ENCODE measurements at places on chromosomes 5 and 9. TPM values are rescaled to one million over a fixed set of nuclear protein-coding genes. Genes with fewer than 3 reads are reported as not detected.

GRCh38 chr9:89941875-89942274 is 337.1 kb downstream of the GADD45G start:
- no peak overlapping the region for H3K27ac ChIP-seq
- H3K36me3 ChIP-seq = no peaks in the 10 kb centered on the region
- H3K4me3 ChIP-seq = no peak overlapping the region

DNA sequence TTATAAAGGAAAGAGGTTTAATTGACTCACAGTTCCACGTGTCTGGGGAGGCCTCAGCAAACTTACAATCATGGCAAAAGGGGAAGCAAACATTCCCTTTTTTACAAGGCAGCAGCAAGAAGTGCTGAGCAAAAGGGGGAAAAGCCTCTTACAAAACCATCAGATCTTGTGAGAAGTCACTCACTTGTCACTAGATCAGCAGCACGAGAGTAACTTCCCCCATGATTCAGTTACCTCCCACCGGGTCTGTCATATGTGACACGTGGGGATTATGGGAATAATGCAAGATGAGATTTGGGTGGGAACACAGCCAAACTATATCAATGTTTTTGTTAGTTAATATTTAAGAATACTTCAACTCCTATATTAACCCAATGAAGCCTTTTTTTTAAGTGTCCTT is 275.2 kb upstream of the CDH9 start:
- H3K4me1 ChIP-seq = peaks cover 3% of the 10 kb centered on the region
- H3K4me3 ChIP-seq = no peak overlapping the region
- H3K36me3 ChIP-seq = no peaks in the 10 kb centered on the region
- no peak for DNase-seq
- no peak overlapping the region for H3K27ac ChIP-seq

GRCh38 chr9:81850724-81851123 is 77.5 kb upstream of the SPATA31D4 start:
- H3K4me3 ChIP-seq = no peak overlapping the region
- no peak overlapping the region for H3K27ac ChIP-seq
- no peak for DNase-seq
- H3K36me3 ChIP-seq = no peaks in the 10 kb centered on the region
- H3K4me1 ChIP-seq = no peaks in the 10 kb centered on the region
- H3K27me3 ChIP-seq = no peaks in the 10 kb centered on the region

GRCh38 chr9:6611865-6612264 is 33.7 kb downstream of the GLDC start:
- H3K36me3 ChIP-seq = peaks cover 3% of the 10 kb centered on the region
- no peak overlapping the region for H3K4me3 ChIP-seq
- no peak for DNase-seq
- H3K4me1 ChIP-seq = peaks cover 11% of the 10 kb centered on the region

GRCh38 chr9:35106343-35106730 is 3.4 kb upstream of the STOML2 start:
- no peaks in the 10 kb centered on the region for H3K27me3 ChIP-seq
- no peak overlapping the region for H3K27ac ChIP-seq
- no peak for DNase-seq
- peaks cover 5% of the 10 kb centered on the region for H3K36me3 ChIP-seq
- H3K4me1 ChIP-seq = peaks cover 42% of the 10 kb centered on the region
- H3K4me3 ChIP-seq = peak overlapping the region; percentile 55

The SOHLH1 gene
- not detected for total RNA-seq

The TXNDC8 gene
- total RNA-seq = not detected

GRCh38 chr5:168443950-168444700 is 42.1 kb upstream of the RARS1 start:
- H3K4me1 ChIP-seq = peaks cover 28% of the 10 kb centered on the region
- no peak overlapping the region for H3K4me3 ChIP-seq
- peaks cover 6% of the 10 kb centered on the region for H3K36me3 ChIP-seq
- no peak overlapping the region for H3K27ac ChIP-seq

DNA sequence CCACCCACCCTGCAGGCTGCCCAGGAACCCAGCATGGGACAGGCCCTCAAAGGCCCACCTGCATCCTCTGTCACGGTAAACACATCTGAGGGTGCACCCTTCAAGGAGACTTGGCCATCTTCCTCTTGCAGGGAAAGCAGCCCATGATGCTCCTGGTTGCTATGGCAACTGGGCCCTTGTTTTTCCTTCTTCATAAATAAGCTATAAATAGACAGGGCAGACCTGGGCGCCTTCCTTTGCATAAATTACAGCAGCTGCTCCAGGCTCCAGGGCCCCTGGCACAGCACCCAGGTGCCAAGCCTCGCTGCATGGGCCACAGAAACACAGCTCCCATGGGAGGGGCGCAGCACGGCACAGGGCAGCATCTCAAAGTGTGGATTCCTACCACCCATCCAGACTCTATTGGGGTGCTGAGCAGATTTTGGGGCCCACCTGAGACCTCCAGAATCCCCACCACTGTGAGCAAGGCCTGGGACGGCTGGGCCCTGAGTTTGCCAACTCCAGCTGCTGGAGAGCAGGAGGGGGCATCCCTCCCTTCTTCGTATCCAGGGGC is 5.8 kb upstream of the PSMB7 start:
- peaks cover 11% of the 10 kb centered on the region for H3K4me1 ChIP-seq
- H3K27ac ChIP-seq = no peak overlapping the region
- peaks cover 20% of the 10 kb centered on the region for H3K27me3 ChIP-seq
- H3K36me3 ChIP-seq = no peaks in the 10 kb centered on the region
- no peak overlapping the region for H3K4me3 ChIP-seq
- no peak for DNase-seq

GRCh38 chr9:91117959-91118703 is 243.6 kb downstream of the AUH start:
- no peaks in the 10 kb centered on the region for H3K27me3 ChIP-seq
- H3K27ac ChIP-seq = no peak overlapping the region
- H3K36me3 ChIP-seq = no peaks in the 10 kb centered on the region
- peak; percentile 13 for DNase-seq

DNA sequence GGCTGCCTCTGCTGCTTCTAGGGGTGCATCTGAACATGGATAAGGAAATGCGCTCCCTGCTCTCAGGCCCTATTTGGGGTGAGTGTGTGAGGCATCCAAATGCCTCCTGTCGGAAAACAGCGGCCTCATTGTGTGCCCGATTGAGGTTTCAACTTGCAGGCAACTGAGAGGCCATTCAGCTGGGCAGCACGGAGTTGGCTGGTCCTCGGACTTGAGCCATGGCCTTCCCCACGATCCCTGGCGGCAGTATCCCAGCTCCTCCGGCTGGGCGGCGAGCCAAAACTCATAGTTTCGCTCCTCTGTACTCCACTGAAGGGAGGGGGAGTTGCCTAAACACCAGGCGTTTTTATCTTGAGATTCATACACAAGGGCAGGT is 597.3 kb upstream of the SGCD start:
- H3K4me3 ChIP-seq = no peak overlapping the region
- H3K27ac ChIP-seq = no peak overlapping the region
- no peaks in the 10 kb centered on the region for H3K36me3 ChIP-seq
- no peaks in the 10 kb centered on the region for H3K4me1 ChIP-seq
- no peak for DNase-seq
- peaks cover 94% of the 10 kb centered on the region for H3K27me3 ChIP-seq

- DNase-seq = no peak
- H3K4me1 ChIP-seq = peaks cover 8% of the 10 kb centered on the region
- no peak overlapping the region for H3K27ac ChIP-seq
- H3K36me3 ChIP-seq = no peaks in the 10 kb centered on the region
- no peaks in the 10 kb centered on the region for H3K27me3 ChIP-seq
- H3K4me3 ChIP-seq = no peak overlapping the region
These were observed 125.4 kb downstream of the C5orf15 start for GRCh38 chr5:133842846-133843611.

The PCAT7 gene
- 8.6 TPM for total RNA-seq

The GFI1B gene
- total RNA-seq = not detected

DNA sequence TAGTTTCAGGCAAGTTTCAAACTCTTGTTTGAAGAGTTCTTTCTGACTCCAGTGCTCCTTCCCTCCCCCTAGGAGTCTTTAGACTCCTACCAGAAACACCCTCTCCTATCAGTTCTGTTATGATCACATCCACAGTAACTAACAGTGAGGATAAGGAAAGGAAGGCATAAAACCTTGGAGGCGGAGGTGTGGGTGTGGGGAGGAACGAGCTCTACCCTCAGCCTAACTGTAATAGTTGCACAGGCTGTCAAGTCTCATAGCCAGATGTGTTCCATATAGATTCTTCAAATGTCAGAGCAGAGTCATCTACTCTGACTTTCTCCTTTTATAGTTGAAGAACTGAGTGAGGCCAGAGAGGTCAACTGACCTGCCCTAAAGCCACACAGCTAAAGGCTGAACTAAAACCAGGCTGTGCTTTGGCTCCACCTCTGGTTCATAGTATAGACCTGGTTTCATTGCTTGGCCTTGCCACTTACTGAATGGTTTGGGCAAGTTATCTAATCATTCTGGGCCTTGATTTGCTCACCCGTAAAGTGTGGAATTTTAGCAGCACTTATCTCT is 34.4 kb upstream of the PIK3R1 start:
- no peaks in the 10 kb centered on the region for H3K27me3 ChIP-seq
- peaks cover 5% of the 10 kb centered on the region for H3K4me1 ChIP-seq
- H3K4me3 ChIP-seq = no peak overlapping the region
- no peak overlapping the region for H3K27ac ChIP-seq
- no peak for DNase-seq
- no peaks in the 10 kb centered on the region for H3K36me3 ChIP-seq

DNA sequence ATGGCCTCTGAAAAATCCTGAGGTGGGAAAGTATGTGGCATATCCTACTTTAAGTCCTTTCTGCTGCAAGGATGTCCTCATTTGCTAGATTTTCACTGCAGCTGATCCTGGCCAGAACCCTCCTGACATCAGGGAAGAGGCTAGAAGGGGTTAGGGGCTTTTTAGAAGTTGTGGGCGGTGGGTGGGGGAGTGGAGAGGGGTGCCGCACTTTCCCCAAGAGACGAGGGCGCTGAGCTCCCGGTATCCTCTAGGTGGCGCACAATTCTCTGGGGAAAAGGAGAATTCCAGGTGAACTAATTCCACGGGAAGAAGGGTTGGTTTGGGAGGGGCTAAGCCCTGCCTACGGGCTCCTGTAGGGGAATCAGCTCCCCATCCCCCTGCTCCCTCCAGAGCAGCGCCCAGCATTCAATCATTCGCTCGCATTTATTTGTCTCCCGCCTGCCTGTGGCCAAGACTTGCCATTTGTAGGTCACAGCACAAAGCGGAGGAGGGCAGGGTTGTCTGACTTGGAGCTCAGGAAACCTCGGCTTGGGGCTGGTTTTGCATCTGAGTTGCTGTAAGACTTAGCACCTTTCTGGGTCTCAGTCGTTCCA is 42.9 kb upstream of the HAND1 start:
- no peaks in the 10 kb centered on the region for H3K36me3 ChIP-seq
- peak; percentile 37 for DNase-seq
- peaks cover 30% of the 10 kb centered on the region for H3K27me3 ChIP-seq
- H3K27ac ChIP-seq = no peak overlapping the region
- H3K4me1 ChIP-seq = peaks cover 3% of the 10 kb centered on the region

- peaks cover 11% of the 10 kb centered on the region for H3K4me1 ChIP-seq
- no peak overlapping the region for H3K27ac ChIP-seq
- DNase-seq = no peak
These were observed 520.4 kb downstream of the RAB3C start for GRCh38 chr5:59103303-59103702.

- H3K27me3 ChIP-seq = peaks cover 9% of the 10 kb centered on the region
- no peak overlapping the region for H3K4me3 ChIP-seq
- H3K4me1 ChIP-seq = no peaks in the 10 kb centered on the region
These were observed 416.5 kb downstream of the GADD45G start for GRCh38 chr9:90021216-90021906.

The ELOVL7 gene
- total RNA-seq = 0.96 TPM

The FIBCD1 gene
- total RNA-seq = 0.23 TPM

The FAT2 gene
- not detected for total RNA-seq

DNA sequence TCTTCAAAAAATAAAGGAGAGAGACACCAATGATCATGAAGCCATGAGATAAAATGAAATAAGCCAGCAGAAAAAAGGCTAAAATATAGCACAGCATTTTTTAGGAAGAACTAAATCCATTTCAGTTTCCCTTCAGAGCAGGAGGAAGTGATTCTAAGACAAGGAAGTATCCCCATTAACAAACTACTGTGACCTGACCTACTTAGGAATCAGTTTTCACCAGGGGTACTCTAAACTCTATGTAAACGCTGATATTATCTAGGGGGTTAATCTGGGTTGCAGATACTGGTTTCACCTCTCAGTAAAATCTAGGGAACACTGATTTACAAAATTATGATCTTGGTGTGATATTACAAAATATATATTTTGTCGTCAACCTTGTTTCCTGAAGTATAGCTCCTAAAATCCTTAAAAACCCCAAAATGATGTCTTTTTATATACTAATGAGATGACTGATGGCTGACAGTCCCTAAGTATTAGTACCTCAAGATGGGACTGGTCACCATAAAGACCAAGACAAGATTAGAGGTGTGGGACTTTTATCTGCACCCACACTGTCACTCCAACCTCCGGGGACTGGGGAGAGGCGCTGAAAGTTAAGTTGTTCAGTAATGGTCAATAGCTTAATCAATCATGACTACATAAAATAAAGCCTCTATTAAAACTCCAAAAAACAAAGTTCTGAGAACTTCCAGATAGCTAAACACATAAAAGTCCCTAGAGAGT is 2.9 kb upstream of the FNBP1 start:
- peak overlapping the region; percentile 42 for H3K4me3 ChIP-seq
- H3K27ac ChIP-seq = no peak overlapping the region
- peaks cover 29% of the 10 kb centered on the region for H3K4me1 ChIP-seq
- no peaks in the 10 kb centered on the region for H3K36me3 ChIP-seq
- peaks cover 8% of the 10 kb centered on the region for H3K27me3 ChIP-seq
- DNase-seq = no peak

GRCh38 chr5:77379558-77380061 is 112.5 kb downstream of the WDR41 start:
- H3K36me3 ChIP-seq = no peaks in the 10 kb centered on the region
- no peak overlapping the region for H3K27ac ChIP-seq
- H3K27me3 ChIP-seq = no peaks in the 10 kb centered on the region
- H3K4me1 ChIP-seq = peaks cover 4% of the 10 kb centered on the region
- no peak overlapping the region for H3K4me3 ChIP-seq

- no peak for DNase-seq
- H3K27me3 ChIP-seq = peaks cover 11% of the 10 kb centered on the region
- H3K4me1 ChIP-seq = peaks cover 64% of the 10 kb centered on the region
- H3K27ac ChIP-seq = no peak overlapping the region
These were observed 2.8 kb downstream of the CKS2 start for GRCh38 chr9:89313842-89314241.

The LCN2 gene
- total RNA-seq = not detected

The SPINK1 gene
- not detected for total RNA-seq

GRCh38 chr9:2299843-2300205 is 284.7 kb downstream of the SMARCA2 start:
- DNase-seq = no peak
- H3K27me3 ChIP-seq = no peaks in the 10 kb centered on the region
- peaks cover 2% of the 10 kb centered on the region for H3K36me3 ChIP-seq
- H3K27ac ChIP-seq = no peak overlapping the region
- no peaks in the 10 kb centered on the region for H3K4me1 ChIP-seq
